ENCODE measurements at places on chromosomes 5 and 9.

- no peak for DNase-seq
Measured at GRCh38 chr9:94740145-94740840, 13.8 kb downstream of the AOPEP start.

- no peak for DNase-seq
Measured at GRCh38 chr9:70049672-70050271, 6.1 kb downstream of the MAMDC2 start.

DNA sequence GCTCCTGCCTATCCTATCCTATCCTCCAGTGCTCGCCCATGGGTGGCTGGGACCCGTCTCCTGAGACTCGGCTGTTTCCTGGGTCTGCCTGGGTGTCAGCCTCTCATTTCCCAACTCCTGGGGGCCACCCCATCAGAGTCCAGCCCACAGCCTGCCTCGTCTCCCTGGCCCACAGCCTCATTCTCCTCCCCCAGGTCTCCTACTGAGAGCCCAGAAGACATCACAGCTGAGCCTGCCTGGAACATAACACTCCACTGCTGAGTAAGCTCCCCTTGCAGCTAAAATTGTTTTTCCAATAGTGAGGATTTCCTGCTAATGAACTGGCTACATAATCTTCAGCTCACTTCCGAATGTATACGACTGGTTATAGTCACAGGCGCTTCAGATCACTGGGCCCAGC lies 95.3 kb downstream of the TTLL11 start:
- no peak for DNase-seq

GRCh38 chr5:158538506-158539074 lies 561.1 kb downstream of the EBF1 start:
- DNase-seq = no peak

DNA sequence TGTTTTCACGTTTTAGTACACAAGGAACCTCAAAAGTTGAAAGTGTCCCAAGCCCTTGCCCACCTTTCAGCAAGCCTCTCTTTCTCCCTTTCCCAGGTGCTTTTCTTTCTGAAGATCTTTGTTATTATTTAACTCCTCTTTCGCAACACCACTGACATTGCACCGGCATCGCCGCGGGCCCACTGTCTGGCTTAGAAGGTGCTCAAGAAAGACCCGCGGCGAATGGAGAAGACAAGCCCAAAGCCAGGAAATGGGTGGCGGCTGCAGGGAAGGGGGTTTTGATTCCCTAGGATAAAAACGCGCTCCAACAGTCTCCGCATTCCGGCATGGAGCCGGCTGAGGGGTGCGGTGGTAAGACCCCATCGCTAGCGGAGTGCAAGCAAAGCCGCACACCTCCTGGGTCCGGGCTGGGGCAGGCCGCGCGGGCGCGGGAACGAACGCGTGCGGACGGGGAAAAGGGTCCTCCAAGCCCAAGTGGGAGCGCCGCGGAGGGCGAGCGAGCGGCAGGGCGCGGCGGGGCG lies 404 bp upstream of the AFAP1L1 start:
- DNase-seq = no peak

GRCh38 chr5:135493406-135494180 lies 41.4 kb upstream of the TIFAB start:
- no peak for DNase-seq

Measured in NCI-H1436 (cell line).